Activated CD4-positive, alpha-beta memory T cell treated with anti-CD3 and anti-CD28 coated beads for 36 hours (primary cell): ENCODE measurements at places on chromosomes 6 and 20. TPM values are rescaled to one million over a fixed set of nuclear protein-coding genes. Genes with fewer than 3 reads are reported as not detected.
A peak's percentile ranks its signal among the peaks of the same experiment; 100 is the strongest.

DNA sequence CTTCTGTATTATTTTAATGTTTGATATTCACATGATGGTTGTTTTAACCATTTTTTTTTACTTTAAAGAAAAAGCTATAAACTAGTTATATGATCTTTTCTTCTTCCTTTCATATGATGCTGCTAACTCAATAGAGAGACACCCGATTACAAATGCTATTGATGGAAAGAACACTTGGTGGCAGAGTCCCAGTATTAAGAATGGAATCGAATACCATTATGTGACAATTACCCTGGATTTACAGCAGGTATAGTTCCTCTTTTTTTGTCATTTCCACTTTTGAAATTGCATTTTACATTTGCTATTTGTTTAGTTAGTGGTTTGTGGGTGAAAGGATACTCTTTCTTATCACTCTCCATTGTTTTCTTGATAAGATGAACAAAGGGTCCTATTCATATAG lies 176.7 kb downstream of the LAMA2 start:
- no peak for DNase-seq

DNA sequence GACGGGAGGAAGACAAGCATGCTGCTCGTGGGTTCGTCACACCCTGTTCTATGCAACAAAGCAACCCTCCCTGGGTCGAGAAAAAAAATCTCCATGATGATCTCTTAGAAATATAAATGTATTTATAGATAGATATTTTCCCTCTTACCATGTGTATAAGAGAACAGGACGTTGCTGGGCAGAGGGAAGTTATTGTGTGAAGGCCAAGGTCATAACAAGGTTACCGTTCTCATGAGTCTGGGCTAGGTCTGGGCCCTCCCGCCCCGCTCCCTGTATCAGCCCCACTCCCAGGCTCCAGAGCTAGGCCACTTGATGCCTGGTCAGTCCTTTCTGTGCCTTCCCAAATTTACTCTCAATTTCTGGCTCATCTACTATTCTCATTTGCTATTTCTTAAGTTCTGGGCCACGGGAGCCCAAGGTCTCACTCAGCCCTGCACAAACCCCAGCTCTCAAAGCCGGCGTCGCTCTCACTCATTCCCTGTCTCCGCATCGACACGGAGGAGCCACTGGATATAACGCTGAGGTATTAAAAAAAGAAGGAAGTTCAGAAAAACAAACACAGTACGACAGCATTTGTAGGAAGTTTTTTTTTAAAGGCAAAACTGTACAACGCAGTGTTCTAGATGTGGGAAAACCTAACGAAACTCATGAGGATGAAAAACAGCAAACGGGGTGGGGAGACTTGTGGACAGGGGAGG lies 96.8 kb downstream of the PSMG4 start:
- DNase-seq = peak; percentile 24

Gene TFAP2B
- total RNA-seq = not detected

DNA sequence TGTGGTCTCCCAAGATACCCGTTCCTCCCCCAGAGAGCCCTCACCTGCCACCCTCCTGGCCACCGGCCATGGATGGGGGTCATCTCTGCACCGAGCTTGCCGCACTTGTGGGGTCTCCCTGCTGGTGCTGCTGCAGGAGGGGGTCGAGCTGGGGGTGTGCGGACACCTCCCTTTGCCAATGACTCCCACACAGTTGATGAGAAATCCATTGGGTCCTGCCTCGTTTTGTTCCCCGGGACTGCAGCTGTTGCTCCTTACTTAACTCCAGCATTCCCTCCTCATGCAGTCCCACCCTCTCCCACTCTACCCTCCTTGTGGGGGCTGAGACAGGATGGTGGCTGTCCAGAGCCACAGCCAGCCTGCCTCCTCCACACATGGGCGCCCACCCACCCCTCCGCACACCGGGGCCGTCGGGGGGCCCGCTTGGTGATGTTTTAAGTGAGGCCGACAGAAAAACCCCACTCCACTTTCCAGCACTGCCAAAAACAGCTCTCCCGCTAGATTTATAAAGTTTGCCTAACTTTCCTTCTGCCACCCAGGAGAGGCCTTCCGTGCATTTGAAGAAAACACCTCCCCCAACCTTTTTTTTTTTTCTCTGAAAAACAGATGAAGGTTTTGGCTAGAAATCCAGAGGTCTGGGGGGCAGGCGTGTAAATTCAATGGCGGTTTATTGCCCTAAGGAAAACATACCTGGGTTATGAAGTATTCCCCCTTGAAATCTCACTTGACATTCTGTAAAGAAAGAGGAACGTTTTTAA lies 53.5 kb upstream of the APCDD1L start:
- DNase-seq = no peak
